ENCODE measurements at places on chromosomes 1 and 21.

- DNase-seq = no peak
These were observed 423 bp downstream of the SLAMF8 start for GRCh38 chr1:159827102-159827490.

- no peak for DNase-seq
These were observed 3.0 kb downstream of the SORT1 start for GRCh38 chr1:109394591-109395281.

- DNase-seq = no peak
These were observed at the start of gene KDM5B for GRCh38 chr1:202807926-202808757. Gene KDM5B, minus strand, starts transcription at chr1:202808421. Its CDS starts 116 bp downstream, at chr1:202808305.

DNA sequence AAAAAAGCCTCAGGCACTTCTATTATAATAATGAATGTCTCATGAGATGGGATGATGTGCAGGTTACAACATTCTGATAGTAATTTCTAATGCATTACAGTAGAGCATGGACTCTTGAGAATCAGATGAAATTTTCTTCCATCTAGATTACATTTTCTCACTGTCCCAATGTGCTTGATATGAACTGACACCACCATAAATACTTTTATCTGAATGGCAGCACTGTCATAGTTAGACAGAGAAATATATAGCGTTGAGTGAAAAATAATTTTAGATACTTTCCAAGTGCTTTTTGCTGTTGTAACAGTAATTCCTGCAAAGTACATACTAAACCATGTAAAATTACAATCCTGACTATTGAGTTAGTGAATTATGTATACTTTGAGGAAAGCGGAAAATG lies 630.1 kb downstream of the BRINP3 start:
- no peak for DNase-seq

Data from thoracic aorta (tissue), 2 donors.